ENCODE measurements at places on chromosomes 7 and 10.

- DNase-seq = peak; percentile 33
Measured at GRCh38 chr7:28272461-28272877, 91.9 kb upstream of the JAZF1 start.

DNA sequence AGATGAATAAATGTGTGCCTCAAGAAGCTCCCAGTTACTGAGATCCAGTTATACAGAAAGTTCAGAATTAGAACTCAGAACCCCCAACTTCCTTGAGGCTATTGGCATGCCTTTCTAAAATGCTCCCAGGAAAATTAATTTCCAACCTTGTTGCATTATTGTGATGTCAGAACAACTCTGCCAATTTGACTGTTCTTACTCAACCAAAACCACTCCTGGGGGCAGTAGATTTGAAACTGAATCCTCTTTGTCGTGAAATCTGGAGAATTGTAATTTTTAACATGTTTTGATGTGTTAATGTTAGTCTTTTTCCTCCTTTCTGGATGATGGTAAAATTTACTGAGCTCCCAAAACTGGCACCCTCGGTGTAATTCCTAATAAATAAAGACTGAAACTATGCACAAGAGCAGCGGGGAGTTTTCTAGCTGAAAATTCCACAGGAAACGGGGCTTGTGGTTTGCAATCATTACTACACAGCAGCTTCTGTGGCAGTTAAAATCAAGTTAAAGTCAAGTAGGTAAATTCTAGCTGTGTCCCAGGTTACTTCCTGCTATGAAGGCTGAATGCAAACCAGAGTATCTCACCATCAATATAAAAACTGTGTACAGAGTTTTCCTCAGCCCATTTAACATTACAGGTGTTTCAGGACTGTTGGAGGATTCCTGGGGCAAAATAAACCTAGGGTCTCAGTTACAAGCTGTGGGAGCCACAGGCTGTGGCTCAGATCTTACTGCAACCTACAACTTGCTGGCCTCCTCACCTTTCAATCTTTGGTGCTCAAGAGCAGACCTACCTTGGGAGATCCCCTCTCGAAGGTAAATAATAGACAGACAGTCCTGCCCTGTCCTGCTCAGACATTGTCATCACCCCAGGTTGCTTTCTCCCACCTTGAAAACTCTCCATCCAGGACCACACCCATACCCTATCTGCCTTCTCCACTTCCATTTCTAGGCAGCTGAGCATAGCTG lies 156.3 kb upstream of the KMT2E start:
- DNase-seq = no peak

GRCh38 chr10:115402699-115403098 lies 309.5 kb downstream of the ATRNL1 start:
- DNase-seq = no peak

DNA sequence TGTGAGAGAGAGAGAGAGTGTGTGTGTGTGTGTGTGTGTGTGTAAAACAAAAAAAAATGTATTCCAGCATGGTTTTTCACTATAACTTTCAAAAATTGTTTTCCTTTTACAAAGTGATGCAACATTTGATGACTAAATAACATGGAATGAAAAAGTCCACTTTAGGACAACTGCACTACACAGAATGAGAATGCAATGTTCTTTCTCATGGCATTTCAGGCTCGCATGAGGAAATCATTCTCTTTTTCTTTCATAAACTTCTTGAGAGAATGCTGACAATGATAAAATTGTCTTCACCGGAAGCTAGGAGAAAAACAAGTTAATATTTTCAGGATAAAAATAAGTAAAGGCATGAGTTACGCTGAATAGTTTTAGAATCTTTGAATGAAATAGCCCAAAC lies 53.7 kb downstream of the SLC16A12 start:
- DNase-seq = no peak

GRCh38 chr10:129662426-129662825 lies 195.4 kb downstream of the MGMT start:
- no peak for DNase-seq

DNA sequence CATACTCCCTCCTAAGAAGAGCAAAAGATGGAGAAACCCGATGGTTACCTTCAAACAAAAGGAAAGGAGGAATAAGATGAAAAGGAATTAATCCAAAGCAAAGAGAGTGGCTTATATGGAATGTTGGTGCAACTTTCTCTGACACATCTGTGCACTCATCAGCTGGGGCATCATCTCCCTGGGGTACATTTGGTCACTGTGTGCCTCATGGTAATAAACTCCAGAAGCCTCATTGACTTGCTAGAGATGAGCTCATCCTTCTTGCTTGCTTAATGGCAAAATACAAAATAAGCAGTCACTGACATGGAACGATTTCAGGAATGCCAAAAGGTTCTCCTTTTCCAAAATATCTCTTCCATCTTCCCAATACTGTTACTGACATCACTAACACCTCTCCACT lies 22.5 kb downstream of the CAV1 start:
- no peak for DNase-seq

All from GM13976 (cell line).